ENCODE measurements at places on chromosomes 7 and 10. TPM values are rescaled to one million over a fixed set of nuclear protein-coding genes. Genes with fewer than 3 reads are reported as not detected.

GRCh38 chr7:15558756-15559155 is 3.1 kb downstream of the AGMO start:
- DNase-seq: no peak
- no peaks in the 10 kb centered on the region for H3K36me3 ChIP-seq
- H3K4me3 ChIP-seq: no peak overlapping the region
- no peaks in the 10 kb centered on the region for H3K27me3 ChIP-seq
- H3K4me1 ChIP-seq: no peaks in the 10 kb centered on the region

Gene LLCFC1
- not detected for total RNA-seq

DNA sequence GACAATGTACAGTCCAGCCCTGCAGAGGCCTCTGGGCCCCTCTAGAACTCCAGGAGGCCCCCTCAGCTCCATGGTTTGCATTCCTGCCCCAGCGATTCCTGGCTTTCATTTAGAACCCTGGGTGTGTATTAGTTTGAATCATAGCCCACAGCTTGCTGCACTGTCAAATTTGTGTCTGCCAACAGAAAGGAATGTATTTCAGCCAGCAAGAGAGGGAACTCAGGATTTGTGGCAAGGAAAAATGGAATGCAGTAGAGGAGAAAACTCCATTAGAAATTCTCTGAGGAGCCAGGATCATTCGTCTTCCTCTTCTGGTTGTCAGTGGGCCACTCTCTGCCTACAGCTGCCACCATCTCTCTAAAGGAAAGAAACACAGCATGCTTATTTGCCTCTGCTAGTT is 27.9 kb upstream of the WDR11 start:
- H3K27ac ChIP-seq: no peak overlapping the region
- H3K36me3 ChIP-seq: no peaks in the 10 kb centered on the region
- H3K4me3 ChIP-seq: no peak overlapping the region
- no peaks in the 10 kb centered on the region for H3K27me3 ChIP-seq
- H3K4me1 ChIP-seq: no peaks in the 10 kb centered on the region

GRCh38 chr7:121382473-121382872 is 13.6 kb downstream of the FAM3C start:
- no peak for DNase-seq
- H3K36me3 ChIP-seq: peaks cover 8% of the 10 kb centered on the region

DNA sequence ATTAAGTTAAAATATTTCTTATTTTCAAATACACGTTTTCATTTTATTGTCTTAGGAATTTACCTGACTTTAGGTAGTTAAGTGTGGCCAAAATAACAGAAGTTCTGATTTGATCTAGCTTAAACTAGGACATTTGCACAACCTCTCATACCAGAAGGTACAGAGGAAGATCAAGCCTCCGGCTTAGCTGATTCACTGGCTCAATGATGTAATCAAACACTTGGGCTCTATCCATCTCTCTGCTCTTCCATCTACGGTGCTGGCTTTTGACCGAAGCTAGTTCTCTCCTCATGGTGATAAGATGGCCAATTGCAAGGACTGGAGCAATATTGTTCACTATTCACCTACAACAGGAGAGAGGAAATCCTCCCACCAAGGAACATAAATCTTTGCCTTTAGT is 12.2 kb upstream of the HYCC1 start:
- no peak for DNase-seq
- no peak overlapping the region for H3K27ac ChIP-seq
- H3K27me3 ChIP-seq: peaks cover 53% of the 10 kb centered on the region

Gene HTR5A
- not detected for total RNA-seq

Gene CLDN12
- total RNA-seq: 3.6 TPM

- peaks cover 81% of the 10 kb centered on the region for H3K4me1 ChIP-seq
- peaks cover 53% of the 10 kb centered on the region for H3K36me3 ChIP-seq
- peak overlapping the region; percentile 83 for H3K27ac ChIP-seq
- no peaks in the 10 kb centered on the region for H3K27me3 ChIP-seq
- no peak for DNase-seq
These were observed 63.8 kb downstream of the MKI67 start for GRCh38 chr10:128062331-128062880.

Gene DNAJC12
- 3.6 TPM for total RNA-seq

GRCh38 chr10:60377955-60378354 is 11.7 kb downstream of the ANK3 start:
- H3K4me3 ChIP-seq: no peak overlapping the region
- H3K4me1 ChIP-seq: no peaks in the 10 kb centered on the region
- no peak overlapping the region for H3K27ac ChIP-seq
- no peak for DNase-seq
- peaks cover 6% of the 10 kb centered on the region for H3K27me3 ChIP-seq

All from activated naive CD8-positive, alpha-beta T cell treated with anti-CD3 and anti-CD28 coated beads, Interleukin-2, amount 10 ng/mL, durations not matched to agents 7 days and 5 days (primary cell).